ENCODE measurements at places on chromosomes 6 and 20.

DNA sequence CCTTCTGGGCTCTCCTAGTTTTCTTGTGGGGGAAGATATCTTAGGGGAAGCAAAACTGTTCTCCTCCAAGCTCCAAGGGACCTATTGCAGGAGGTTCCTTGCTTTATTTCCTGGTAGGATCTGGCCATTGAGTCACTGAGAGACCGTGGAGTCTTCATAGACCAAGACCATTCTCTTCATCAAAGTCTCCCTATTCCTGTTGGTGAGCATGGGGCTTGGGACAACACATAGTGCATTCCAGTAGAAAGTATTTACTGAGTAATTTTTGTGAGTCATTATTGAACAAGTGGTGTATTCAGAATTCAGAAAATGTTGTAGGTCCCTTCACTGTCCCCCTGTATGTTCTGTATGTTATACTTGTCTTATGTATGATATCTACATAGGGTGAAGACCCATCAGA, 133.6 kb downstream of the CDH26 start:
- DNase-seq: no peak

GRCh38 chr6:25138233-25138933, 140.8 kb upstream of the CARMIL1 start:
- no peak for DNase-seq

- no peak for DNase-seq
Observed at GRCh38 chr6:113884011-113884410, 26.9 kb downstream of the MARCKS start.

DNA sequence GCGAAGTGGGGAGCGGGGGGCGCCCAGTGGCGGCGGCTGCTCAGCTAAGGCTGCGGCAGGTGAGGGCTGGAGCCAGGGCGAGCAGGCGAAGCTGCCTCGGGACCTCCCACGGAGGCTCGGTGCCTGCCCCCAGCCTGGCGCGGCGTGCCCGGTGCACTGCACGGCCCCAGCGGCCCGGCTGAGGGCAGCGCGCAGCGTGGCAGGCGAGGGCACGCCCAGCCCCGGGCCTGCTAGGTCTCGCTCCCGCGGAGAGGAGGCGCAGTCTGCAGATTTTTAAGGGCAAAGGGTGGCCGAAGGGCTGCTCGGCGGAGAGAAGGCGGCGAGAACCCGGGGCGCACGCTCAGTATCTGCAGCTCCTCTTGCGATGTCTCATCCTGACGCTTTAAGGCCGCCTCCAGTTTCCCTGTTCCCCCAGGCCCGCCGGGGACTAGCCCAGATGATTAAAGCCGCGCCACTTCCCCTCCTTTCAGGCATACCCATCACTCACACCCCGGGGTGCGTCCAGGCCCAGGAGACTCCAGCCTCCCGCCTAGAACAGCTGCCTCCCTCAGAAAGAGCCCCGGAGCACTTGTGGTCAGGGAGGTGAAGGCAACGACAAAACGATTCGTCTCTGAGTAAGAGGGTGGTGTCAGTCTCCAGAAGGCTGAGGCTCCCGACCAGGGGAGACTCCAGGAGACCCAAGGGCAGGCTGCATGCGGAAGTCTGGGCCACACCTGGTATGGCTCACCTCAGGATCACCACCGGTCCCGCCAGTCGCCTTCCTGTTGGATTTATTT, at the start of gene FERMT1:
Gene FERMT1 (minus strand): TSS at position 158 of the 776 bp plus-strand sequence. CDS start 3,476 bp downstream, outside the sequence.
- peak; percentile 8 for DNase-seq

DNA sequence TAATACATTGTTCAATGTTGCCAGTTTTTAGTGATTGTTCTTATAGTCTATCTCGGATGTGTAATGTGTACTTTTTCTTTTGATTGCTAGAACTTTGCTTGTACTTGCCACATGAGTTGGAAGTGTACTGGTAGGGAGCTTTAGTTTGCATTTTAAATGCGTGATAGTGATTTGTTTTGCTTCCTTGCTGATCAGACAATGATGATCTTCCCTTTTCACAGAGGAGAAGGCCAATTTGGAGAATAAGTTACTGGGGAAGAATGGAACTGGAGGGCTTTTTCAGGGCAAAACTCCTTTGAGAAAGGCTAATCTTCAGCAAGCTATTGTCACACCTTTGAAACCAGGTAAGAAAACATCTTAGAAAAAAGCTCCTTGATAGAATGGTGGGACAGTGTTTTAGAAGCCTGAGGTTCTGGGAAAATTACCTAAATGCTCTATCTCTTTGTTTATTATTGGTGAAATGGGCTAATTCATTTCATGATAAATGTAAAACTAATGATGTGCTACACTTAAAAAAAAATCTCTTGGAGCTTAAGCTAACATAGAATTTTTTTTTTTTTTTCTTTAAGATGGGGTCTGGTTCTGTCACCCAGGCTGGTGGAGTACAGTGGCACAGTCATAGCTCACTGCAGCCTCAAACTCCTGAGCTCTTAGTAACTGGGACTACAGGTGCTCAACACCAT, 20.9 kb downstream of the TPX2 start:
- no peak for DNase-seq

GRCh38 chr6:45507186-45507585, 129.5 kb upstream of the SUPT3H start:
- DNase-seq: no peak

DNA sequence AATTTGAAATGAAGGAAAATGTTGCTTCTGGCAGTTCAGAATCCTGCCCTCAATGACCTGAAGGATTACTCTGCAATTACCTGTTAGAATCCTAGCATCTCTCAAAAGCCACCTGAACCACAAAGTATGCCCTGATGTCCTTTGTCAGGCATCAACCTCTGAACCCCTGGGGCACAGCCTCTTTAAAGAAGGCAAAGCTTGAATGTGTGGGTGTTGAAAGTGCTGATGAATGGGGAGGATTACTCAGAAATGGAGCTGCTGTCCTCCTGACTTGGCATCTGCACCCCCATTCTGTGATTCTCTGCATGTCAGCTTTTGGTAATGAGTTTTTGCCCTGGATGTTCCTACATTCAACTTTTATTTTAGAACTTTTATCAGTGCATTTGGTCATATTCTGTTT, 179.2 kb downstream of the PKHD1 start:
- no peak for DNase-seq

GRCh38 chr20:43863330-43863729, 51.3 kb upstream of the TOX2 start:
- DNase-seq: no peak

DNA sequence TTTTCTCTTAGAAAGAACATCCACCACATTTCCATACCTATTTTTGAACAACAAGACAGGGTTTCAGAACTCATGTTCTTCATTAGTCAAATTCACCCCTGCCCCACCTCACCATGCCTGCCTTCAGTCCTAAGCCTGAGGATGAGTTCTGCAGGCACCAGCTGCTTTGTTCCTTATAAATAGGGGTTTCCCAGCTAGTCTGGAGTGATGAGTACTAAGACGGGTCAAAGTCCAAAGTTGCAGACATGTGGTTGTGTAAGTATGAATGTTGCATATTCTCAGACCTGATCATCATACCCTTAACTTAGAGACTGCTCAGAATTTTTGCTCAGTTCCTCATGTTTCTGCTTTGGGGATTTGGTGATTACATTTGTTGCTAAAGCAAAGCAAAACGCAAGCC, 257.7 kb upstream of the CDYL start:
- no peak for DNase-seq

GRCh38 chr6:15145821-15146220, 100.0 kb upstream of the JARID2 start:
- no peak for DNase-seq

DNA sequence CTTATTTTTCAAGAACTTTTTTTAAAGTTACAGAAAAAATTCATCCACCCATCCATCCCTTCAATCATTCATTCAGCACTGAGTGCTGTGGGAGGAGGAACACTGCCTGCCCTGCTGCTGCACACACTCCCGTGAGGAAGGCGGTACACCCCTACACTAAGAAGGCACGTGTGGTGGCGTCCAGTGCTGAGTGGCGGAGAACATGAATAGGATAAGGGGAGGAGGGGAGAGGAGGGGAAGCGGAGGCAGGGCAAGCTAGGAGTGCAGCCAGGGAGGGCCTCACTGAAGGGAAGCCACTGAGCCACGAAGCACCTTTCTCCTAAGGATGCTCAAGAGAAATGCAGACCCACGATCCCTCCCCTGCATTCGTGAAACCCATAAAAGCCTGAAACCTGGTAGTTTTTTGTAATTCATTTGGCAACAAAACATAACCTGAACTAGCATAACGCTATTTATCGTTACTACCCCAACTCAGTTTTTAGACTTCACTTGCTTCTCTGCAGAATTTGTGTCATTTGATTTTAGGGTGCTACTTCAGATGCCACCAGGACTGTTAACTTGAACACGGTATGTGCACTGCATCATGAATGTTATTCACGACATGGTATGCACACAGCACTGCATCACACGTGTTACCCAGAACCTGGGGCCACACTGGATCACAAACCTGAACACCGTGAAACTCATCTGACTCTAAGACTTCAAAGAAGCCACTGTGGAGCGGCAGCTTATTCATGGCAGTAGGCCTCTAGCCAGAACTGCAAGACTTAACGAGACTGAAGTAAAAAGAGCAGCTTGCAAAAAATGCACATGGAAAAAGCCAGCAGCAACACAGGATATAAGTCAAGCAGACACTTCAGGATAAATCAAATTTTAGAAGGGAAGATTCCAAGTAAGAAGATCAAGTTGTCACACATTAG, 3.5 kb downstream of the RNASET2 start:
- DNase-seq: no peak

GRCh38 chr6:106488494-106489370, 128.2 kb downstream of the CRYBG1 start:
- no peak for DNase-seq

GRCh38 chr6:77299931-77300330, 163.4 kb downstream of the HTR1B start:
- no peak for DNase-seq

DNA sequence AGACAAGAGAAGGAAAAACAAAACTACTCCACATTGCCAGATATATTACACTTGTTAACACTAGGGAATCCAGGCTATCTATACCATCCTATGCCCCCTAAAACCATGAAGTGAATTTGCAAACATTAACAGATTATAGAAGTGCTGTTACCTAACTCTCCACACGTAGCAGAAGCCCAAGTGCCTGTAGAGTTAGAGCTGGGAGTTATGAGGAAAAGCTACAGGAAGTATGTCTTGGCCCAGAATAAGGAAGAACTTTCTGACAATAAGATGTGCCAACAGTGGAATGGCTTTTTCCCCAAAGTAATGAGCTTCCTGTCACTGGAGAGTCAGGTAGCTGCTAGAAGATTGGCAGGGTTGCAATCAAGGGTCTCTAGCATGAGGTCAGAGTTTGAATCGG, 32.5 kb downstream of the ADGRG6 start:
- no peak for DNase-seq

- DNase-seq: peak; percentile 69
Observed at GRCh38 chr6:161169696-161170095, 104.2 kb downstream of the AGPAT4 start.

GRCh38 chr20:20204256-20204655, 151.9 kb downstream of the CFAP61 start:
- DNase-seq: no peak

DNA sequence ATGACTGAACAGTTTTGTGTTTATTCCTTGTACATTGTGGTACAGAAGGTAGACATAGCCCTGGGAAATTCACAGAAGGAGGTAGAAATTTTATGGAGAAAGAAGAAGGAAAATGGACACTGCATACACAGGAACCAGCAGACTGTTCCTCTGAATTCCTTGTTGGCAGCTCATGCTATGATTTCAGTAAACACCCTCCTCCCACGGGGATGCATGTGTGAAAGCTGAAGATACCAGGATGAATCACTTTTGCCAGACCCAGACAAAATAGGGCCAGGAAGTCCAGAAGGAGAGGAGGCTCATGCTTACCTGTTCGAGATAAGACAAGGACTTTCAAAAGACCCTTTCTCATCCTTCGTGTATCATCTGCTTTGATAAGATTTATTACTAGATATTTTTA, 110.3 kb upstream of the GGTLC1 start:
- no peak for DNase-seq

GRCh38 chr6:101003075-101003474, 121.9 kb upstream of the ASCC3 start:
- no peak for DNase-seq

GRCh38 chr6:136294621-136295020, 5.0 kb upstream of the BCLAF1 start:
- no peak for DNase-seq

DNA sequence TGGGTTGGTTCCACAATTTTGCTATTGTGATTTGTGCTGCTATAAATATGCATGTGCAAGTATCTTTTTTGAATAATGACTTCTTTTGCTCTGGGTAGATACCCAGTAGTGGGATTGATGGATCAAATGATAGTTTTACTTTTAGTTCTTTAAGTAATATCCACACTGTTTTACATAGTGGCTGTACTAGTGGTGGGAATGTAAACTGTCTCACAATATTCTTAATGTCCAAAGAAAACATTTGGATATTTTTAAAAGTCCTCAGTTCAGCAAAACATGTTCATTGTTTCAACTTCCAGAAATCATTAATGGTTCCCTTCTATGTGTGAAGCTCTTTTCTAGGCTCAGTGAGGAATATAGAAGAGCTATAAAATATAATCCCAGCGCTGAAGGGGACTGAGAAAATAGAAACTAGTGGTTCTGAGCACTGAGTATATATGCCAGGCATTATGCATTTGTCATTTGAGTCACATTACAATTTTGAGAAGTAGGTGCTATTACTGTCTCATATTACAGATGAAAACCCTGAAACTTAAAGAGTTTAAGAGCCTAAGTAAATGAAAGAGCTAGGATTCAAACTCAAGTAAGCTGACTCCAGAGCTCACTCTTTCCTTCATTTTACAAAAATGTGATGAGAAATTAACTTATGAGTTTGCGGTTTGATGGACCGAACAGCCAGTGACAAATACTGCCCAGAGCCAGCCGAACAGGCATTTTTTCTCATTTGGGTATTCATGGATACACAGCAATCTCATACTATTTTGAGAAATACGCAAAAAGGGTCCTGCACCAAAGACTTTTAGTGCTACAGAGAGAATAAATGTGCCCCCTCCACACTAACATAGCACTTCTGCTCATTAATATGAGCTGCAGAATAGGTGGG, 250.1 kb downstream of the TBX18 start:
- DNase-seq: no peak

DNA sequence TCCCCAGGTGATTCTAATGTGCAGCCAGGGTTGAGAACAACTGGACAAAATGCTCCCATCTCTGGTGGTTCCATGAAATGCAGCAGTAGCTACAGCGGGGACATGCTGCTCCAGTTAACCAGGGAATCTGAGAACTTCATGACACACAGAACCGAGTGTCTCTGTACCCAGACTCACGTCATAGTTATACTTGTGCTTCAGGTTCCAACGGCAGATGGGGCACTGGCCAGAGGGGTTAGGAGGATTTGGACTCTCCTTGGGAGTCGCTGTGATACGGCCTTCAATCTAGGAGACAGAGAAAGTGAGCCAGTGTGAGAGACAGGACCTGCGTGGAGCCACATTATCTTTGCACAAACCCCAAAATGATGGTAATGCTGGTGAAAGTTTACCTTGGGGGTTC, 9.2 kb downstream of the MRPS18A start:
- no peak for DNase-seq

GRCh38 chr20:32160341-32160740, 47.2 kb downstream of the PLAGL2 start:
- DNase-seq: no peak

GRCh38 chr6:148758492-148758891, 11.7 kb downstream of the UST start:
- DNase-seq: no peak

GRCh38 chr6:6678185-6678671, 89.7 kb downstream of the LY86 start:
- DNase-seq: no peak

Measured in cerebellum (tissue), 4 donors.